HuH-7.5 (cell line): ENCODE measurements at places on chromosomes 1 and 21.

DNA sequence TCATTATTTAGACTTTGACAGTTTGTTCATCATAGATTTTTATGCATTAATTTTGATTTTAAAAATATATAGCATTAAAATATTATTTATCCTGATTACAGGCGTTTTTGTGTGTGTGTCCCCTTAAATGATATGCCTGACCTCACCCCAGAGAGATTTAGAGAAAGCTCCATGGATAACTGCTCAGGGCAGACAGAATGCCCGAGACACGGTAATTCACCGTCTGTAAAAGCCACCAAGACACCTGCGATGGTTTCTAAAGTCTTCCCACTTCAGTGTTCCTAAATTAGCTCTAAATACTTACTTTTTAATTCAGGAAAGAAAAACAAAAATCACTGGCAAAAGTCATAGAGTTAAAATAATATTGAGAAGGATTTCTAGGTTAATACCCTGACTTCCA, 350.6 kb upstream of the RUNX1 start:
- DNase-seq: no peak

DNA sequence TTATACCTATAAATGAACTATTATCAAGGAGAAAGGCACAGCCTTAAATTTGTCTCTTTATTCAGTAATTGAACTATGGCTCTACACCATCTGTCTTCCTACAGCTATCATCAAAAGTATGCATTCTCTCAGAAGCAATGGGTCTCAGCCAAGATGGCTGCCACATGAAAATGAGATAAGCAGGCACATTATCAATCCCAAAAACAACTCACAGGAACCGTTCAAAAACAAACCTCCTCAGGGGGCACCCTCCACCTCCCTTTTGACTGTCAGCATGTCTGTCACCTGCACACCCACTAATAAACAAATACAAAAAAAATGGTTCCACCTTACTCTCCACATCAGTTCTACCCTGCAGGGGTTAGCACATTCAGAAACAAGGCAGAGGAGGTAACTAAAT, 23.6 kb downstream of the KIAA0319L start:
- no peak for DNase-seq

GRCh38 chr1:212774584-212774983, 17.0 kb downstream of the NSL1 start:
- no peak for DNase-seq

DNA sequence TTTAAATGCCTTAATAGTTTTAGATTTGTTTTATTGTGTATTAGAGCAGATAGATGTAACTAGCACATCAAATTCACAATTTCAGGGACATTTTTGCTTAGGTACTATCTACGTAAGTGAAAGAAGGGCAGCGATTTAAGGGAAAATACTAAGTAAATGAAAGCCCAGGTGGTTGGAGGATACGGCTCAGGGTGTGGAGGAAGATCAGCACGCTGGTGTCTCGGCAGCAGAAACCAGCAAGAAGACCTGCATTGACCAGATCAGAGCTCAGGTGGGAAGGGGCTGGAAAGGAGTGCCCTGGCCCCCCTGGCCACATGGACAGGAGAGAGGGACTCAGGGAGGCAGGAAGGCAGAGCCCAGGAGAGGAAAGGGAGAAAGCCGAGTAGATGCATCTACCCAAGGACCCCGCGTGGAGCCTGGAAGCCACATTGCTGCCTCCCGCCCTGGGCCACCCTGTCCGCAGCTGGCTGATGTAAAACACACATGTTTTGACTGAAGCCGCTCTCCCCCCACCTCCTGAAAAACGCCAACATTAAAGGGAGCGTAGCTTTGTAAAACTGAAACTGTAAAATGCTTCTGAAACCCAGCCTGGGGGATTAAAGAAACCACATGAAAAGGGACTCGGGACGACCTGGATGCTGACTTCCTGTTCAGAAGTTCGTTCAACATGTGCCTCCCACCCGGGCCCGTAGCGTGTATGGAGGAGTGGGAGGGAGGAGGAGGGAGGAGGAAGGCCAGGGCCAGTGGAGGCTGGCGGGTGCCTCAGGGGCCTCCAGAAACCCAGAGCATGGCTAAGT, 72.6 kb upstream of the TARDBP start:
- DNase-seq: no peak

DNA sequence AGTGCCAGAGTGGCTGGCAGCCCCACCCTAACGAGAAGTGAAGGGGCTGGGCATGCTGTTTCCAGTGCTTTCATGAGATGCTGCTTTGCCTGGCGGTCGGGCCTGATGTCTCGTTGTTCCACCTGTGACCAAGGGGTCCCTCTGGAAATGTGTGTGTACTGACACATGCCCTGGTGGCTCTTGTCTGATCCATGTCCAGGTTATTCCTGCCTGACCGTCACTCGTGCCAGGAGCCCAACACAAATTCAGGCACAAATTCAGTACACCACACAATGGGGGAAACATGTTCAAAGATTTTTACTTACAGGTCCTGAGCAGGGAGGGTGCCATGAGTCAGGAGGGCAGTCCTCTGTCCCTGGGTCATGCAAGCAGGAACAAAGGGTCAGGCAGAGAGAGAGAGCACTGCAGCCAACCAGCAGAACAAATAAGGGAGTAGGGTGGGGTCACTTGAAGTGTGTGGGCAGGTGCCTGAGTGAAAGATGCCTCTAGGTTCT, 76.3 kb downstream of the ADARB1 start:
- no peak for DNase-seq

GRCh38 chr1:218674280-218674773, 329.2 kb downstream of the TGFB2 start:
- DNase-seq: no peak

DNA sequence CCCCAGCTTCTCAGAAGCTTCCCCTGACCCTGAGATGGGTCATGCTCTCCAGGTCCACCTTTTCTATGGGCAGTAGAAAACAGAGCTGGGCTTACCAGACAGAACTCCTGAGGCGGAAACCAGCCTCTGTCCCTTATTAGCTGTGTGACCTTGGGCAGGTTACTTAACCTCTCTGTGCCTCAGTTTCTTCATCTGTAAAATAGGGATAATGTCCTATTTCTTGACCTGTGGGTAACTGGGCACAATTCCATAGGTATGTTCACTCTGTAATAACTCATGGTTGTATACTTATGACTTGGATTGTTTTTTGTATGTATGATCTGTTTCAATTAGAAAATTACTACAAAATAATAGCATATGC, 57.1 kb upstream of the EDN2 start:
- DNase-seq: no peak

DNA sequence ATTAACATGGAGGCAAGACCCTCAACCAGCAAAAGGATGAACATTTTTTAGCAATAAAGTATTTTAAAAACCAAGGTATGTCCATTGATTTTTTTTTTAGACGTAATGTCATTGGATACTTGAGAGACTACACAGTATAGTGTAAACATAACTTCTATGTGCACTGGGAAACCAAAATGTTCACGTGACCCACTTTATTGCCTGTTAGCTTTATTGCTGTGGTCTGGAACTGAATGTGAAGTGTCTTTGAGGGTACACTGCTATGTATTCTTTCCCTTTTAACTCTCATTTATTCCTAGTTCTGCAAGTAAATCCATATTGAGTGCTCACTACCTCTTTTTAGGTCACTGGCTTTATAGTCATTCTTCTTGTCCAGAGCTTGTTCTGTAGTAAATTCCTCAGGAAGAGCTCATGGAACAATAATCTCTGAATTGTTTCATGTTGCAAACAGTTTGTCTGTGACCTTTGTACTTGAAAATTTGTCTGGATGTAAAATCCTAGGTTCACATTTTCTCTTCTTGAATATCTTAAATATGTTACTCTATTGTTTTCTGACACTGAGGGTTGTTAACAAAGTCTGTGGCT, 20.6 kb downstream of the ABCD3 start:
- no peak for DNase-seq
